Cerebellar nuclear complex (tissue), 1 donor: ENCODE measurements at places on chromosomes 6 and 20.

GRCh38 chr6:107490566-107491137 is 735 bp downstream of the SOBP start:
- DNase-seq = no peak

GRCh38 chr6:145728444-145729385 is 6.6 kb downstream of the EPM2A start:
- no peak for DNase-seq

- no peak for DNase-seq
These were observed 1.9 kb downstream of the ACTL10 start for GRCh38 chr20:33668466-33669155.

GRCh38 chr20:43840382-43841070 is 74.1 kb upstream of the TOX2 start:
- DNase-seq = no peak

DNA sequence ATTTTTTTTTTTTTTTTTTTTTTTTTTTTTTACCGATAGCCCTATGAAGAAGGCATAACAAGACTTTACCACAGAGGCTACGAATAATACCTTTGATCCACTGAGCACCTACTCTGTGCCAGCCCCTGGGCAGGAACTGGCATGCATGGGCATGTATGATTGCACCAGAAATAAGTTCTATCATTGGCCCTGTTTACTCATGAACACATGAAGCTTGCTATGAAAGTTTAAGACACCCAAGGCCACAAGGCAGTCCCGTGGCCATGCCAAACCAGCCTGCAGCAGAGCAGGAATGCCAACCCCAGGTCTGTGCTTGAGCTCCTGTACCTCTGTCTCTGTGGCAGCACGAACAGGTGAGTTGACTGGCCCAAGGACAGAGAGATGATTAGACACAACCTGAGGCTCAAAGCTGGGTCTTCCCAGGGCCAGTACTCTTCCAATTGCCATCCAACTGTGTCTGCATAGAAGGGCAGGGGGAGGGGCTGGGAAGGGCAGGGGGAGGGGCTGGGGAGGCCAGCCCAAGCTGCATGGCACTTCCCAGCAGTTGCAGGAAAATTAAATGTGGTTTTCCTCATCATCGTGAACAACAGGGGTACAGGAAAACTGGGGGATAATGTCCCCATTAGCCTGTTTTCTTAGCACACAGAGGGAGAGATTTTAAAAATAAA is 63.5 kb downstream of the LRFN2 start:
- DNase-seq = no peak

DNA sequence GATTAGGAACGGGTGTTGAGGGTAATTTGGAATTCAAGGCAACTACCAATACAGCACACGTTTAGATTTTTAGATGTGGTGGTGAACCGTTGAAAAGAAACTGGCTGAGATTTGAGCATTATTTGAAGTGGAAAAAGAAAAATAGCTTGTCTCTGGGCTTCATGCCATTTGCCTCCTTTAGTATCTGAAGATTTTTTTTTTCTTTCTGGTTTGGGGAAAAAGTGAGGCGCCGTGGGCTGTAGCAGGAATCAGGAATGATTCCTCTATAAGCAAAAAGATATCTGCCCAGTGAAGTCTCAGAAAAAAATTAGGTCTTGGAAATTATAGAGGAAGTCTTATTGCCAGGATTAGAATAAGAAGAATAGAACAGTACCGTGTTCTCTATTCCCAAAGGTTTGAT is 88.5 kb downstream of the RPS12 start:
- DNase-seq = no peak

DNA sequence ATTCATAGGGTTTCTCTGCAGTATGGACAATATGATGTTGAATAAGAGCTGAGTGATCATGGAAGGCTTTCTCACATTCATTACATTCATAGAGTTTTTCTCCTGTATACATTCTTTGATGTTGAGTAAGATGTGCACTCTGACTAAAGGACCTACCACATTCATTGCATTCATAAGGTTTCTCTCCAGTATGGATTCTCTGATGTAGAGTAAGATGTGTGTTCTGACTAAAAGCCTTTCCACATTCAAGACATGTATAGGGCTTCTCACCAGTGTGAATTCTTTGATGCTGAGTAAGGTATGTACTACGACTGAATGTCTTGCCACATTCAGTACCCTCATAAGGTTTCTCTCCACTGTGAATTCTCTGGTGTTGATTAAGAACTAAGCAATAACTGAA is 29.3 kb upstream of the ZNF391 start:
- DNase-seq = no peak

GRCh38 chr6:115882174-115882573 is 178.5 kb downstream of the FRK start:
- no peak for DNase-seq

DNA sequence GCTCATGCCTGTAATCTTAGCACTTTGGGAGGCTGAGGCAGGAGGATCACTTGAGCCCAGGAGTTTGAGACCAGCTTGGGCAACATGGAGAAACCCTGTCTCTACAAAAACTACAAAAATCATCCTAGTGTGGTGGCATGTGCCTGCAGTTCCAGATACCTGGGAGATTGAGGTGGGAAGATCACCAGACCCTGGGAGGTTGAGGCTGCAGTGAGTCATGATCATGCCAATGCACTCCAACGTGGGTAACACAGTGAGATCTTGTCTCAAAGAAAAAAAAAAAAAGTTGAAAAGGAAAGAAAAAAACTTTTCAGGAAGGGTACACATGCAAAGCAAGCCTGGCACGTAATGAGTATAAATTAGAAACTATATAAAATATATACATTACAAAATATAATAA is 65.8 kb upstream of the FBXO30 start:
- DNase-seq = no peak

GRCh38 chr6:69789578-69789977 is 7.2 kb downstream of the LMBRD1 start:
- DNase-seq = no peak

- DNase-seq = no peak
These were observed 1.2 kb upstream of the PHACTR2 start for GRCh38 chr6:143676437-143677045.

GRCh38 chr20:40966103-40966502 is 62.5 kb upstream of the TOP1 start:
- no peak for DNase-seq

GRCh38 chr6:157226761-157227160 is 96.6 kb downstream of the TMEM242 start:
- no peak for DNase-seq

DNA sequence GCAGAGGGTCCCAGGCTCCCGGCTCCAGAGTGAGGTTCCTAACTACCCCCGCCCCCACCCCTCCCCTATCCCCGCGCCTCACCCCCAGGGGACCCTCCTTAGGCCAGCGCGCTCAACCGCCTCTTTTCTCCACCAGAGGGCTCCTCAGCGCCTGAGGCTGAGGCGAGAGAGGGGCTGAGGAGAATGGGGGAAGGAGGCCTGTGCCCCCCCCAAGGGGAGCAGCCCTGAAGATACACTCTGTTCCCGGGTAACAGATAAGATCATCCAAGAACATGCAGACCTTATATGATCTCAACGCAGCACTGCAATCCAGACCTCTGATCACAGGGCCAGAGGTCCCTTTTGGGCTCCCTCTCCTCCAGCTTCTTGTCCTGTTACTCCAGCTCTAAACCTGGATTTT is 43.3 kb upstream of the MRPS10 start:
- no peak for DNase-seq

DNA sequence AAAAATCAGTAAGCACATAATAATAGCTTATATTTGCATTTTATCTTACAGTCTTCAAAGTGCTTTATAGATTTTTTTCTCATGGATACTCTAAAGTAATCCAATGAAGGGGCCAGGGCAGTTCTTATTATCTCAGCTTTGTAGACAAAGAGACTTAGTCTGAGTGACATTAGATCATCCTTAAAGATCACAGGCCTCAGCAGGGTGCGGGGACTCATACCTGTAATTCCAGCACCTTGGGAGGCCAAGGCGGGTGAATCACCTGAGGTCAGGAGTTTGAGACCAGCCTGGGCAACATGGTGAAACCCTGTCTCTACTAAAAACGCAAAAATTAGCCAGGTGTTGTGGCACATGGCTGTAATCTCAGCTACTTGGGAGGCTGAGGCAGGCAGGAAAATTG is 14.5 kb downstream of the FERMT1 start:
- DNase-seq = no peak

GRCh38 chr6:23340271-23340670 is 770.9 kb downstream of the HDGFL1 start:
- no peak for DNase-seq

DNA sequence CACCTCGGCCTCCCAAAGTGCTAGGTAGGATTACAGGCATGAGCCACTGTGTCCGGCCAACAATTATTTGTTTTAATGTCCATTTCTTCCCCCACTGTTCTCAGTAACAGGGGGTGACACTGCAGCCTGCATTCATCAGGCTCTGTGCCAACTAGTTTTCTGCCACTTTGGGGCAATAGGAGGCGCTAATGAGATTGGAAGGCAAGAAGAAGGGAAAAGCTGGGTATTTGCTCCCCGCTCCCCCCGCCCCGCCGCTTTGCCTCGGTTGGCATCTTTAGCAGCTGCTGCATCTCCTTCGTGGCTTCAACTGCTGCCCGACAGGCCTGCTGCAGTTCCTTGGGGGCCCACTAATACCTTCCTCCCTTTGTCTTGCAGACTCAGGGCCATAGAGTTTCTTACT is 35.0 kb upstream of the MDGA1 start:
- DNase-seq = no peak

GRCh38 chr20:7891705-7892104 is 48.6 kb downstream of the HAO1 start:
- DNase-seq = no peak

GRCh38 chr6:2478200-2478599 is 232.8 kb upstream of the GMDS start:
- DNase-seq = no peak

GRCh38 chr6:112936504-112936903 is 589.4 kb downstream of the RFPL4B start:
- DNase-seq = no peak

GRCh38 chr20:60202046-60202445 is 243.8 kb downstream of the CDH26 start:
- DNase-seq = no peak

- no peak for DNase-seq
These were observed 42.7 kb downstream of the SEL1L2 start for GRCh38 chr20:13947719-13948118.

GRCh38 chr6:149028767-149029405 is 282.1 kb downstream of the UST start:
- no peak for DNase-seq

DNA sequence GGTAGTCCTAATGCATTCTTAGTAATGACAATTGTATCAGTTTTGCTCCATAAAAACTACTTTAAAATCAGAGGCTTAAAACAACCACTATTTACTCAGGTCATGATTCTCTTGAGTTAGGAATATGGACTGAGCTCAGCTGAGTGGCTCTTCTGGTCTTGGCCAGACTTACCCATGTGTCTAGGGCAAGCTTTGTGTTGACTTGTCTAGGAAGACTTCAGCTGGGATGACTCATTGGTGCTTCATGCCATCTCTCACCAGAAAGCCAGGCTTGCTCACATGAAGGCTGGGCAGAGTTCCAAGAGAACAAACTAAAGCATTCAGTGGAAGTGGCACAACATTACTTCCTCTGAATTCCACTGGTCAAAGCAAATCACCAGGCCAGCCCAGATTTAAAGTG is 155.3 kb downstream of the DHX35 start:
- no peak for DNase-seq

- no peak for DNase-seq
These were observed 218.2 kb upstream of the RNF24 start for GRCh38 chr20:4233520-4233919.

DNA sequence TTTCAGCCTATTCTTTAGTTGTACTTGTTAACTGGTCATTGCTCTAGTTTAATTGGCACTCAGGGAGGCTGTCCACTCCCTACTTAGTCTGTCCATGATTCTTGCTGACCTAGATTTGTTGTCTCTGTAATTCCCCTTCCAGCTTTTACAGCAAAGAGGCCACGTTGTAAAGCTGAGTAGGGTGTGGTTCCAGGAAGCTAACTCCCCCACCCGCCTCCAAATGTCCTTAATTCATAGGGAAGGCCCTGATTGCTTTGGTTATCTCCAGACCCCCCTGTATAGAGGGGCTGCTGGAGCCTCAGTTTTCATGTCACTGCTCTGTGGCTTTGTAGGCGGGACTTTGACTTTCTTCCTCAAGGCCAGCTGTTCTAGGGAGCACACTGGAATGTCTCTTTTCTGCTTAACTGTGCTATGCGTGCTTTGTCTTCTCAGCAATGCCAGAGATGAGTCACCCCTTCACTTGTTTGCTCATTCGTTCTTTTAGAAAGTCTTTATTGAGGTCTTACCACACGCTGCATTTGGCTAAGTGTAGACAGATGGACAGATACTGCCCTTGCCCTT is 175.1 kb upstream of the JAG1 start:
- no peak for DNase-seq

DNA sequence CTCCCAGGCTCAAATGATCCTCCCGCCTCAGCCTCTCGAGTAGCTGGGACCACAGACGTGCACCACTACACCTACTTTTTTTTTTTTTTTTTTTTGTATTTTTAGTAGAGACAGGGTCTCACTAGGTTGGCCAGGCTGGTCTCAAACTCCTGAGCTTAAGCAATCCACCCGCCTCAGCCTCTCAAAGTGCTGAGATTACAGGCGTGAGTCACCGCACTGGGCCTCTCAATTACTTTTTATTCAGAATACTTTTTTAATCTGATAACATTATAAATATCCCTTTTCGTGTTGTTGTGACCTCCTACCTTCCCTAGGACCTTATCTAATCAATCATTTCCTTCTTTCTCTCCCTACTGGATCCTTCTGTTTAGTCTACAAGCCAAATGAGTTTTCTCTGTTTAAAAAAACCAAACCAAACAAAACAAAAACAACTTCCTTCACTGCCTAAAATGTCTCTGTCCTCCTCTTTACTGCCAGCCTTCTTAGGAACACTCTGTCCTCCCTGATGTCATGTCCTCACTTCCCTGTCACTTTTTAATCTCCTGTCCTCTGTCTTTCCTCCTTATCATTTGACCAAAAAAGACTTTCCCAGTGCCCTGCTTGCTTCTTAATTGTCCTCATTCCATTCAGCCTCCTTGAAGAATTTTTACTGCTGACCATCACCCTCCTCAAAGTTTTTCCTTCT is 85.0 kb downstream of the CAP2 start:
- no peak for DNase-seq

- DNase-seq = no peak
These were observed 12.4 kb upstream of the MYL9 start for GRCh38 chr20:36528875-36529417.

DNA sequence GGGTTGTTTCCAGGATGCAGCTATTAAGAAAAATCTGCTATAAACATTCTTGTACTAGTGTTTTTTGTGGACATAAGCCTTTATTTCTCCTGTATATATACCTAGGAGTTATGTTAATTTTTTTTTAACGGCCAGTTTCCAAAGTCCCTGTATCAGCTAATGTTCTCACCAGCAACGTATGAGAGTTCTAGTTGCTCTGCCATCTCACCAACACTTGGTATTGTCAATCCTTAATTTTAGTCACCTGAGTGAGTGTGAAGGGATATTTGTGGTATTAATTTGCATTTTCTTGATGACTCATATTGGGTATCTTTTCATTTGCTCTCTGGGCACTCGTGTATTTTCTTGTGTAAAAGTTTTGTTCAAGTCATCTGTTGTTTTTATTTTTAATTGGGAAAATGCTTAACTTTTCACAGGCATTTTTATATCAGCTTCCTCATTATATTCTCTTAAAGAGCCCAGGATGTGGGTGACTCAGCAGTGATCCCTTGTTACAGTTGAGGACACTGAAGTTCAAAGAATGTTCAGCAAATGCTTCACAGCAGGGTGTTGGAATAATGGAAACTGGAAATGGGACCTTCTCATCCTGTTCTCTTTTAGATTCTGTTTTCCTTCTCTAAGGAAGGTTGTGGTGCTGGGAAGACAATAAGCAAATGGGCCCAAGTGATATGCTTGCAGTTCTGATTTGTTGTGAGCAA is 211.7 kb upstream of the PRND start:
- DNase-seq = no peak
